Activated CD4-positive, alpha-beta T cell treated with anti-CD3 and anti-CD28 coated beads, Interleukin-2, amount 50 U/mL, for 48 hours (primary cell): ENCODE measurements at places on chromosomes 1 and 21.

GRCh38 chr1:12717301-12717838 lies 1.5 kb downstream of the AADACL3 start:
- DNase-seq = no peak

GRCh38 chr21:39336457-39337008 lies 12.4 kb downstream of the HMGN1 start:
- DNase-seq = no peak

GRCh38 chr1:32533792-32534327 lies 5.4 kb upstream of the ZBTB8A start:
- DNase-seq = no peak

GRCh38 chr1:21546122-21546825 lies 37.1 kb downstream of the ALPL start:
- DNase-seq = no peak

- no peak for DNase-seq
Observed at GRCh38 chr21:27759820-27760219, 792.9 kb upstream of the ADAMTS5 start.

GRCh38 chr1:156423422-156424352 lies 54.7 kb downstream of the RHBG start:
- no peak for DNase-seq
